Suprapubic skin (tissue), 4 donors: ENCODE measurements at places on chromosomes 3 and 15. TPM values are rescaled to one million over a fixed set of nuclear protein-coding genes. Genes with fewer than 3 reads are reported as not detected.

TTC14 gene
- total RNA-seq, result 31.2 TPM

CKMT1B gene
- 45.3 TPM for total RNA-seq

PODXL2 gene
- total RNA-seq, result 11.1 TPM

TTLL13 gene
- total RNA-seq, result 0.21 TPM

GOLGA6A gene
- 2.8 TPM for total RNA-seq

KCNMB3 gene
- 0.47 TPM for total RNA-seq

C3orf22 gene
- not detected for total RNA-seq

PSTPIP1 gene
- total RNA-seq, result 5.9 TPM

HIGD1A gene
- total RNA-seq, result 79.5 TPM

FBLN2 gene
- total RNA-seq, result 56.8 TPM

KLHL40 gene
- total RNA-seq, result not detected

PLOD2 gene
- total RNA-seq, result 19.0 TPM
